ENCODE measurements at places on chromosomes 16 and 17.

DNA sequence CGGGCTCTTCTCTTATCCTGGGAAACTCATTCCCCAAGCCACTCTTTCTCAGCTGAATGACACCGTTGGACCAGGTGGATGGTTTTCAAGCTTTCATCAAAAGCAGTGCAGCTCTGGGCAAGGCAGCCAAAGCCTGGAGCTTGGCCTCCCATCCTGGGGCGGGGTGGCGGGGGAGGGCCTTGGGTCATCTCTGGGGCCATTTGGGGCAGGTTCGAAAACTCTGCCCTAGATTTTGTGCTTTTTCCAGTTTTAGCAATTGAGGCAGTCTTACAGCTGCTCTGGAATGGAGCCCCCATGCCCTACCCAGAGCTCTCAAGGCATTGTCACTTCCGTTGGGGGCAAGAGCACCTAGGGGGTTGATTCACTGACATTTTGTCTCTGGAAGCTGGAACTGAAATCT is 9.1 kb downstream of the MPRIP start:
- no peak for DNase-seq

- DNase-seq, result no peak
Observed at GRCh38 chr17:40453881-40454612, 10.8 kb downstream of the IGFBP4 start.

DNA sequence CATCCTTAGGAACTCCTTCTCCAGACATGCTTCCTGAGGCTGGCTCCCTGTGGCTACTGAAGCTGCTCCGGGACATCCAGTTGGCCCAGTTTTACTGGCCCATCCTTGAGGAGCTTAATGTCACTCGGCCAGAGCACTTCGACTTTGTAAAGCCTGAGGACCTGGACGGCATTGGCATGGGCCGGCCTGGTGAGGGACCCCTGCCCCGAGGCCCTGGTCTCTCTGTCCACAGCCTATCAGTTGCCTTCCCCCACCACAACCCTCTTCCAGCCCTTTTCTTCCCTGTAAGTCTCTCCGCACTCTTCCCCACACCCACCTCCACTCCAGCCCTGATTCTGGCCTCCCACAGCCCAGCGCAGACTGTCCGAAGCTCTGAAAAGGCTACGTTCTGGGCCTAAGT is 2.0 kb downstream of the TNK1 start:
- no peak for DNase-seq

DNA sequence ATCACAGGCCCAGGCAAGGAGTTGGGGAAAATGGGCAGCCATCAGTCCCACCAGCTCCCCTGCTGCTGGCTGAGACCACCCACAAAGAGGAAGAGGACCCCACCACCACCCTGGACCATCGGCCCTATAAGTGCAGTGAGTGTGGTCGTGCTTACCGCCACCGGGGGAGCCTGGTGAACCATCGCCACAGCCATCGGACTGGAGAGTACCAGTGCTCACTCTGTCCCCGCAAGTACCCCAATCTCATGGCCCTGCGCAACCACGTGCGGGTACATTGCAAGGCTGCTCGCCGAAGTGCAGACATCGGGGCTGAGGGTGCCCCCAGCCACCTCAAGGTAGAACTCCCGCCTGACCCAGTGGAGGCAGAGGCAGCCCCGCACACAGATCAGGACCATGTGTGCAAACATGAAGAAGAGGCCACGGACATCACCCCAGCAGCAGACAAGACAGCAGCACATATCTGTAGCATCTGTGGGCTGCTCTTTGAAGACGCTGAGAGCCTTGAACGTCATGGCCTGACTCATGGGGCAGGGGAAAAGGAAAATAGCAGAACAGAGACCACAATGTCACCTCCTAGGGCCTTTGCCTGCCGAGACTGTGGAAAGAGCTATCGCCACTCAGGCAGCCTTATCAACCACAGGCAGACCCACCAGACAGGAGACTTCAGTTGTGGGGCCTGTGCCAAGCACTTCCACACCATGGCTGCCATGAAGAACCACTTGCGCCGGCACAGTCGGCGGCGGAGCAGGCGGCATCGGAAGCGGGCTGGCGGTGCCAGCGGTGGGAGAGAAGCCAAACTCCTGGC is 3.6 kb downstream of the ZNF646 start:
- DNase-seq, result no peak

DNA sequence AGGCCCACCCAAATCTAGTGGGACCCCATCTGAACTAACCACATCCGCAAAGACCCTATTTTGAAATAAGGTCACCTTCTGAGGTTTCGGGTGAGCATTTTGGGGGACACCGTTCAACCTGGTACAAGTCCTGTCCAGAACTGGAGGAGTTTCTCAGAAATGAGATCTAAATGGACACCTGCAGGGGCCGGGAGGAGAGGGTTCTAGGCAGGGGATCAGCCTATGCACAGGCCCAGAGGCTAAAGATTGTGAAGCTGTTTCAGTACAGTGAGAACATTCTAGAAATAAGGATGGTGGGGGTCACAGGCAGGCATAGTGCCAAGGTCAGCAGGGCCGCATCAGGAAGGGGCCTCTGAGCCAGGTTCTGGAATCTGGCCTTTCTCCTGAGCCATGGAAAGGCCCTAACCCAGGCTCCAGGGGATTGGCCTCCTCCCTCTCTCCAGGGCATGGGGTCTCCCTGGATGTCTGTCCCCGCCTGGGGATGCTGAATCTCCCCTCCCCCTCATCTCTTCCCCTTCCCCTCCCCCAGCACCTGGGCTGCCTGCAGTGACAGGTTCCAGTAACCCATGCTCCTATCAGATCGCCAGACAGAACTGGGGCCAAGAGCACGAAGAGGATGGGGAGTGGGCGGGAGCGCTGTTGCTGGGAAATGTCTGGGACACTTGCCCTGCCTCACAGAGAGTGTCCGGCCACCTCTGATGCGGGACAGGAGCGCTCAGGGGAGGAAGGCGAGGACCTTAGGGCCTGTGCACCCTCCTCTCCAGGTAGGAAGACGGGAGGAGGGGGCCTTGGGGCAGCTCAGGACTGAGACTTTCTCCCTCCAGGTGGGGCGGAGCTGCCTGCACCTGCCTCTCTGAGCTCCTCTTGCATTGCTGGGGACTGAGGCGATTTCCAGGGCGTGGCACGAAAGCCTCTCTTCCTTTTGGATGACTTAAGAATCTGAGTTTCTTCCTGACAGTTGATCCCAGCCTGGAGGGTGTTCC is 321.4 kb upstream of the TNRC6C start:
- DNase-seq, result no peak

DNA sequence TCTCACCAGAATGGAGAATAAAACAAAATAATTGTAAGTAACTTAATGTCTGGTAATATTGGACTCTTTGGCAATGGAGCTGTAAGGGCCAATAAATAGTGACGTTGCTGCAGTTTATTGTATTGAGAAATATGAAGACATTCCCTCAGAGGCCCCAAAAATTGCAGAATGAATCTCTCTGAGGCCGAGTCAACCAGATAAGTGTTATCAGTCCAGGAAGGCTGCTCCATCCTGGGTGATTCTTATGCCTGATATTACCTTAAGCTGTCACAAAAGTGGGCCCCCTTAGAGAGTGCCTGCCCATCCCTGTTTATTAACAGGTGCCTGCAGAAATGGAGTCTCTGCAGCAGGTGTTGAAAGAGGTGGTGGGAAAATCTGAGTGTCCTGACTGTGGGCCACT is 219.2 kb downstream of the HS3ST4 start:
- DNase-seq, result no peak

All from activated CD8-positive, alpha-beta memory T cell treated with anti-CD3 and anti-CD28 coated beads for 4 hours (primary cell).